Activated CD4-positive, alpha-beta T cell treated with anti-CD3 and anti-CD28 coated beads, Interleukin-2, Interleukin-6, amounts not matched to agents 100 ng/mL and 50 ng/mL, durations not matched to agents 16 hours and 8 hours (primary cell): ENCODE measurements at places on chromosomes 2 and 18.

GRCh38 chr2:118607641-118608040 lies 239.8 kb downstream of the EN1 start:
- DNase-seq: no peak

- DNase-seq: no peak
Measured at GRCh38 chr18:65498605-65499004, 252.2 kb upstream of the CDH7 start.

GRCh38 chr2:38155015-38155414 lies 79.1 kb upstream of the CYP1B1 start:
- no peak for DNase-seq

- no peak for DNase-seq
Measured at GRCh38 chr2:224448236-224448635, 46.3 kb upstream of the FAM124B start.

DNA sequence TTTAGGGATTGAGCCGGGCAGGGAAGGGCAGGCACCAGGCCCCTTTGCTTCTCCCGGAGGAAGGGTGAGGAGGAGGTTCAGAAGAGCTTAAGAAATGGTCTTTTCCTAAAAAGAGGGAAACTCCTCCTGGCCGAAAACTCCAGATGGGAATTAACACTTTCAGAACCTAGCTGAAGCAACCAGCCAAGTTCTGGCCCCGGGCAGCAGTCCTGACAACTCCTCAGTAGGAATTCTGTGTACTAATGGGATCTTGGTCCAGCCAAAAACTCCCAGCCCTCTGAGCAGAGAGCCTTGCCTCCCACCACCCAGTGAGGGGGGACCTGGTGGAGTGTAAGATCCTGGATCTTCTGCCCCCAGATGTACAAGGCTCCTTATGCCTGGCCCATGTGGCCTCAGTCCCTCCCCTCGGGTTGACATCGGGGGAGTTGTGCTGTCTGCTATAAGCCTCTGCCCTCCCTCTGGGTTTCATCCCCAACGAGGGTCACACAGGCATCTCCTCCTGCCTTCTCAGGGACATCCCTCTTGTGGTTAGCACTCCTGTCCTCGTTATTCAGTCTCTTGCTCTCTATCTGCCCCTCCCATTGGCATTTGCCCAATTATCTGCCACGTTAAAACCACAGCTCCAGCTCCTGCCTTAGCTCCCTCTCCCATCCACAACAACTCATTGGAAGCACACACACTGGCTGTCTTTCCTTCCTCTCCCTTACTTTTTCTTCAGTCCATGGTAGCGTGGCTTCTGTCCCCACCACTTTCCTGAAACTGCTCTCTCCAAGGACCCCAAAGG lies 184.6 kb downstream of the CYP26B1 start:
- DNase-seq: no peak

DNA sequence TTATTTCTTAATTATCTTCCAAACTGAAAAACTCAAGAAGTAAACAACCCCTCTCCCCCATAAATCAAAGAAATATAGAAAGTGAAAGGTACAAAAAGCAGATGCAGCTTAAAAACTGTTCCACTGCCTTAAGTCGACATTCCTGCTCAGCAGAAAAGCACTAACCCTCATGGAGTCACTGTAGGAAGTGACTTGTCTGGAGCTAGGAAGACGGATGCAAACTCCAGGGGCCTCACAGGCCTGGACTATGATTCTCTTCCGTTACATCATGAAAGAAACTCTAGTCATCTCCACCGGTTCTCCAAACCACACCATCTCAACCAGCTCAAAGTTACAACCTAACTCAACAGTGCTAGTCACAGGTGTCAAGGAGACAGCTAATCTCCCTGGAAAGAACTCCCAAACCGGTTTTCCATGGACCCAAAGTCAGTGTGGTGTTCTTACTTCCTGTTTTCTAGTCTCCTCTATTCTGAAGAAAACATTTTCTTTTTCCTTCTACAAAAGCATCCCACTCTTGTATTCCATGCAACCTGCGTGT lies 128.4 kb downstream of the PIEZO2 start:
- no peak for DNase-seq

- DNase-seq: no peak
Measured at GRCh38 chr2:152620985-152621384, 96.3 kb downstream of the PRPF40A start.

- DNase-seq: no peak
Measured at GRCh38 chr2:239951825-239952224, 73.3 kb downstream of the NDUFA10 start.

DNA sequence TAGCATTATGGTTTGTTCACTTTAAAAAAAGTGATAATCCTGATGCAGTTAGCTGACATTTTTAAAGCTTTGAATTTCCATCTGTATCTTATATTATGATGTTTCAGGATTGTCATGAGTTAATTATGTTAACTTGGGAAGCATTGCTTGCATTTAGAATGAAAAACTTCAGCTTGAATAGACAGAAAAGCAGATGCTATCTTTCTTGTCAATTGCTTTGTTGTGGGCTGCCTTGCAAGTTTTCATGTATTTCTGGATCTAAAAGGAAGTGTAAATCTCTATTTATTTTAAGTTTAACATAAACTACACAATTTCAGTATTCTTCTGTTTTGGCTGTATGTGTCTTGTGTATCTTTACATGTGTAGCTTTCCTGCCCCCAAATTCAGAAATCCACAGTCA lies 479.5 kb downstream of the ARHGAP15 start:
- no peak for DNase-seq

DNA sequence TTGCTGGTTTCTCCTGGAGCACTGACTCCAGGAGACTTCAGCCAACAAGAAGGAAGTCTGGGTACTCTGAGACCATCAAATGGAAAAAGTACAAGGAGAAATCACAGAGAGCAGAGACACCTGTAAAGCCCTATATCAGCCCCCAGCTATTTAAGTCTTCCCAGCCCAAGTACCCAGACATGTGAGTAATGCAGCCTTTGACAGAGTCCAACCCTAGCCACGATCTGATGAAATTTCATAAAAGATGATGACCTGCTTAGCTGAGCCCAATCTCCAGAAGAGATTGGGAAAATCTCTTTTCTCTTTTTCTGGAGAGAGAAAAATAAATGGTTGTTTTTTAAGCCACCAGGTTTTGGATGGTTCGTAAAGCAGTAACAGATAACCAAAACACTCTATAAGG lies 196.6 kb downstream of the NBAS start:
- DNase-seq: no peak

DNA sequence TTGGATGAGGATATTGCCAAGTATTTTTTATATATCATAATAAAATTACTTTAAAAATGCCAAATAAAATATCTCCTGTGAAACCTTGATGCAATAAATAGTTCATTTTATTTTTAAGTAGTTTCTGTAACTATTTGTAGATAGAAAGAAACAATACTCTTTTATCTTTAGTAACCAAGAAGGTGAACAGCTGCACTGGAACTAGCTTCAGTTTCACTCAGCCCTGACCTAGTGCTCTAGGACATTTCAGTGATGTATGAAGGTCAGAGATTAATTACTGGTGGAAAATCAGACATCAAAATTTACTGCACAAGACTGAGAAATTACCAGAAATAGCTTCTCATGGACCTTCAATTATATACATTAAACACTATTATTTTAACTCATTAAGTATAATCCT lies 1305.0 kb downstream of the CNTNAP5 start:
- no peak for DNase-seq
